ENCODE measurements at places on chromosomes 12 and 14.

DNA sequence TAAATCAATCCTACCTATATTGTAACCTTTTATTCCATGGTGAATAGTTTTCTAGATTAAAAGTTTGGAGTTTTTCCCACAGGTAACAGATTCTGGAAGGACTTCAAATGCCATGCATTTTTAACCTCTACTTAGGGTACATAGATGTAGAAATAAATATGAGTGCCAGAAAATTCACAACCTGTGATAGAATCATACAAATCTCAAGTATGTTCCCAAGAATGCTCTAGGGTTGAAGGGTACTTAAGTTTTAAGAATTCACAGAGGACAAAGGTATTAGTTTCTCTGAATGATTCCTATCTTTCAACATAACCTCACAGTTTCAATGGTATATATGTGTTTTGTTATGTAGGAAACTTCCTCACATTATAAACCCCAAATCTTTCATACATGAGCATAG lies 511.3 kb downstream of the TMEM117 start:
- no peak for DNase-seq

- DNase-seq, result no peak
Measured at GRCh38 chr12:82852529-82852928, 165.8 kb downstream of the TMTC2 start.

DNA sequence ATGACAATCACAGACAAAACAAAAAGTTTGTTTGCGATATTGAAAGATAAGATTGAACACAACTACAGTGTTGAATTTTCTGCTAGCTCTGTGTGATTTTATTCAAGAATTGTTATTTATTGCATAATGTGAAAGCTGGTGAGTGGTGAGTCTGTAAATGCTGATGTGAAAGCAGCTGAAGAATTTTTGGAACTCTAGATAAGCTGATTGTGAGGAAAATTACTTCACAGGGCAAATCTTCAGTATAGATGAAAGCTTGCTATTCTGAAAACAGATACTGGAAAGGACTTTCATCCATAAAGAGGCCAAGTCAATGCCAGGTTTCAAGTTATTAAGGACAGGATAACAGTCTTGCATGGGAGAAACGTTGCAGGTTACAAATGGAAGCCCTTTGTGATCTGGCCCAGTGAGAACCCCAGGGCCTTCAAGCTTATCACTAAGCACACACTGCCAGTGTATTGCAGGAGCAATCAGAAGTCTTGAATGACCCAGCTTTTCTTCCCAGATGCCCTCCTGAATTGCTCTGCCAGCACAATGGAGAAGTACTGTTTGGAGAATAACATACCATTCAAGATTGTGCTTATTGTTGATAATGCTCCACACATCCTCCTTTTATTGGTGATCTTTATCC lies 153.7 kb downstream of the PCNX1 start:
- DNase-seq, result no peak

DNA sequence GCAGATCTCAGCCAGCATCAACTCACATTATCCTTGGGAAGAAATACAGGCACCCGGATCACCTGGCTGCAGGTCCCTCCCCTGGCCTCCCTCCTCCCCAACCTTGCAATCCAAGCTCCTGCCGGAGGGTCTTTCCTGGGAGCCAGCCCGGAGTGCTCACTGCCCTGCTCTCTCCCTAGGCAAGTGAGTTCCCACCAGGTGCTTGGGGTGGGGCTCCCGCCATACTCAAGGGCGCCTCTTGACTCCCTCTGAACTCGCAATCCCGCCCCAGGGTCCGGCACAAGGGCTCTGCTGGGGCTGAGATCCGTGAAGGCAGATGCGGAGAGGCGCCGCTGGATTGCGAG lies 1.2 kb upstream of the CEP170B start:
- no peak for DNase-seq

DNA sequence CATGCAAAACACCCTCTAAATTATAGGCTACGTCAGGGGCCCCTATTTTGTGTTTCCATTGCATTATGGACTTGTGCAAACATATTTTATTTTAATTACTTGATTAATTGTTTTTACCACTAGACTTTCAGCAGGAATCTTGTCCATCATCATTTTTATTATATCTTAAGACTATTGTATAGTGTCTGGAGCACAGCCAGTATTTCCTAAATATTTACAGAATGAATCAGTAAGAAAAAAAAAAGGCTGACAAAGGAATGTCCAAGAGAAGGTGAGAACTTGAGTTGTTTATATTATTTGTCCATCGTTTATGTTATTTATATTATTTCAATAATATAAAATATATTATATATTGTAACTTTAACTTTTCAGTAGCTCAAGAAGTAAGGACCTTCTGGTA lies 664.7 kb downstream of the SLC6A15 start:
- no peak for DNase-seq

DNA sequence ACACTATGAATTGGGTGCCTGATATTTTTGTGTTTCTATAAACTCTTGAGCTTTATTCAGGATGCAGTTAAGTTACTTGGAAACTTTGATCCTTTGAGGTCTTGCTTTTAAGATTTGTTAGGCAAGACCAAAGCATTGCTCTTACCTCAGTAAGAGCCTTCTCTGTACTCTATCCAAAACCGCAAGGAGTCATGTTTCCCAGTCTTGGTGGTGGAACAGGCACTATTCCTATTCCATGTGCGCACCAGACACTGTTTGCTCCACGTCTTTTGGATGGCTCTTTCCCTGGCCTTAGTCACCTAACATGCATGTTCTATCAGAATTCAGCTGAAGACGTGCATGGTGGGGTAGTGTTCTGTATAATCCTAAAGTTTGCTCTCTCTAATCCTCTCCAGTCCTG lies 23.5 kb downstream of the CSRP2 start:
- DNase-seq, result no peak

- no peak for DNase-seq
Measured at GRCh38 chr12:105409801-105410471, 79.4 kb downstream of the C12orf75 start.

- no peak for DNase-seq
Measured at GRCh38 chr12:132243596-132244310, 85.6 kb downstream of the GALNT9 start.

- no peak for DNase-seq
Measured at GRCh38 chr14:37665951-37666350, 70.5 kb downstream of the TTC6 start.

- DNase-seq, result no peak
Measured at GRCh38 chr12:64103825-64104740, 118.0 kb downstream of the KICS2 start.

GRCh38 chr12:111409403-111409779 lies 3.7 kb downstream of the SH2B3 start:
- no peak for DNase-seq
